ENCODE measurements at places on chromosomes 11 and 22.

GRCh38 chr11:89490981-89491690 lies at the start of gene NOX4:
NOX4 (minus strand) TSS chr11:89491375; CDS start chr11:89491246, 129 bp downstream.
- no peak for DNase-seq

GRCh38 chr22:23829845-23830372 lies 8.9 kb downstream of the DERL3 start:
- DNase-seq, result no peak

- no peak for DNase-seq
These were observed 2.9 kb downstream of the MUC2 start for GRCh38 chr11:1077417-1078119.

- DNase-seq, result no peak
These were observed 1340.9 kb downstream of the TBC1D22A start for GRCh38 chr22:48103126-48103875.

- DNase-seq, result no peak
These were observed 8.2 kb upstream of the TBC1D22A start for GRCh38 chr22:46754110-46754799.

DNA sequence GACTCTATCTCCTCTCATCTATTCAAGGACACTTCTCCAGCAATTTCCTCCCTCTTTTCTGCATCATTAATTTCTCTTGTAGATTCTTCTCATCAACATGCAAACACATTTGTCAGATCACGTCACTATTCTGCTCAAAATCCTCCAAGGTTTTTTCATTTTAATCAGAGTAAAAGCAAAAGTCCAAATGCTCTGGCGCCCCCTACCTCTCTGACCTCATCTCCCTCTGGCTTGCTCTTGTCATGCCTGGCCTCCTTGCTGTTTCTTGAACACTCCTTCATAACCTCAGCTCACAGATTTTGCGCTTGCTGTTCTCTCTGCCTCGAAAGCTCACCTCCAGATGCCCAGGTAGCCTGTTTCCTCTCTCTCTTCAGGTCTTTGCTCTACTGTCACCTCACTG lies 22.4 kb downstream of the RTCB start:
- peak; percentile 28 for DNase-seq

GRCh38 chr11:129239207-129239606 lies 47.1 kb upstream of the ARHGAP32 start:
- DNase-seq, result no peak

- DNase-seq, result no peak
These were observed 90.2 kb upstream of the CARD18 start for GRCh38 chr11:105229761-105230160.

- DNase-seq, result no peak
These were observed 5.3 kb downstream of the GCAT start for GRCh38 chr22:37812869-37813678.

- no peak for DNase-seq
These were observed 492.9 kb upstream of the KIRREL3 start for GRCh38 chr11:127493330-127494022.

DNA sequence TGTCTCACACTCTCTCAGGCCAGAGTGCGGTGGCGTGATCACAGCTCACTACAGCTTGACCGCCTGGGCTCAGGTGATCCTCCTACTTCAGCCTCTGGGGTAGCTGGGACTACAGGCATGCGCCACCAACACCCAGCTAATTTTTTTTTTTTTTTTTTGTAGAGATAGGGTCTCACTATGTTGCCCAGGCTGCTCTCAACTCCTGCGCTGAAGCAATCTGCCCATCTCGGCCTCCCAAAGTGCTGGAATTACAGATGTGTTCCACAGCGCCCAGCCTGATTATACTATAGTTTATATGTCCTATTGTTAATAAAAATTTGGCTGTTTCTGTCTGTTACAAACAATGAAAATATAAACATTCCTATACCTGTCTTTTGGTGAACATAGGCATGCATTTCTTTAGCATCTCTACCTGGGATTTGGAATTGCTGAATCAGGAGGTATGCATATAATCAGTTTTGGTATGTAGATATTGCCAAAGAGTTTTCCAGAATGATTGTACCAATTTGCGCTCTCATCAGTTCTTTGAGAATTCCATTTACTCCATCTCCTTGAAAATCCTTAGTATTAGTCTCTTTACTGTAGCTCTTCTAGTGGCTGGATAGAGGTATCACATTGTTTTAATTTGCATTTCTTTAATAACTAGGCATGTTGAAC lies 78.8 kb downstream of the TEAD1 start:
- no peak for DNase-seq

Data from NCI-H1930 (cell line).